Stimulated activated CD4-positive, alpha-beta T cell treated with anti-CD3 and anti-CD28 coated beads, Interleukin-1b, Interleukin-23, amount 100 ng/mL, for 4 hours (primary cell): ENCODE measurements at places on chromosomes 13 and 19.

DNA sequence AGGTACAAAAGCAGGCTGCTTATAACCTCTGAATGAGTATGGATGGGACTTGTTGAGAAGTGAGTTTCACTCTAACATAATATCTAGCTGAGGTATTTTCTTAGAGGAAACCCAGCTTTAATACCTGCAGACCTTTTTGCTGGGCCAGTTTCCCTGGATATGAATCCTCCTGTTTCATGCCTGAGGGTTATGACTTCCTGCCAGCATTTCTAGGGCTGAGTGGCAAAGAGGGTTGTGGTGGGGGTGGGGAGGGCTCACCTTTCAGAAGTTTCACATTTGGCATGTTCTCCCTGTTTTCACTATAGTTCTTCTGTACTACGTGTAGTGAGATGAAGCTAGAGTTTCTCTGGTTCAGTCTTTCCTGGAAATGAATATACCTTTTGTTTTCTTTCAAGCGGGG is 73.7 kb downstream of the LACC1 start:
- no peak for DNase-seq

- no peak for DNase-seq
Measured at GRCh38 chr19:5536337-5536894, 31.3 kb downstream of the TINCR start.

GRCh38 chr13:40149611-40150274 is 494.3 kb downstream of the COG6 start:
- DNase-seq = no peak

- no peak for DNase-seq
Measured at GRCh38 chr19:46859637-46860124, 1.1 kb upstream of the ARHGAP35 start.

- no peak for DNase-seq
Measured at GRCh38 chr19:39603825-39604224, 1.5 kb downstream of the LGALS13 start.

DNA sequence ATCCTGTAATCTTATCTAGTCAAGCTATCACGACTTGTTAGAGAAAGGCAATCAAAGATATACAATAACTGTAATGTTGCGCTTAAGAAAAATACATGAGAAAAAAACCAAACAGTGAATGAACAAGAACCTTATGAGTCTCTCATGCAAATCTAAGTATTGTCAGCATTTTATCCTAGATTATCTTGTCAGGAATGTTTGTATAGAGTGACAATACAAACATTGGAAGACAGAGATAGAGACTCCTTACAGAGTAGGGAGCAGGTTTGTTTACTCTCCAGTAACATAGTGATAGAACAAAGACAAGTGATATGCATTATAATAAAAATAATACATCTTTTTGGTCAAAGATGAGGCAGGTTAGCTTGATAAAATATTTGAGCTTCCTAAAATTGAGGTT is 444.8 kb downstream of the SLITRK5 start:
- DNase-seq = no peak

DNA sequence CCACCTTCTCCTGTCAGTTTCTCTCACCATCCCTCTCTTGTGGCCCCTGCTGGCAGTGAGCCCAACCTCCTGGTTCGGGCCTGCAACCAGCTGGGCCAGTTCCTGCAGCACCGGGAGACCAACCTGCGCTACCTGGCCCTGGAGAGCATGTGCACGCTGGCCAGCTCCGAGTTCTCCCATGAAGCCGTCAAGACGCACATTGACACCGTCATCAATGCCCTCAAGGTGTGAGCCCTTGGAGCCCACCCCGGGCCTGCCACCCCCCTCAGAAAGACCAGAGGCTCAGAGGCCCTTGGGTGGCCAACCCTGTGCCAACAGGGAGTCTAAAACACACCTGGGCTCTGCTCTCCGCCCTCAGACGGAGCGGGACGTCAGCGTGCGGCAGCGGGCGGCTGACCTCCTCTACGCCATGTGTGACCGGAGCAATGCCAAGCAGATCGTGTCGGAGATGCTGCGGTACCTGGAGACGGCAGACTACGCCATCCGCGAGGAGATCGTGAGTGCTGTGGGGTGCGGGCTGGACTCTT is 13.8 kb downstream of the FUZ start:
- DNase-seq = no peak

- no peak for DNase-seq
Measured at GRCh38 chr13:102380012-102380411, 21.8 kb downstream of the FGF14 start.
